ENCODE measurements at places on chromosomes 3 and 15.

- no peak for DNase-seq
Observed at GRCh38 chr3:194369522-194370279, at the start of gene LRRC15. Gene LRRC15, minus strand, starts transcription at chr3:194369743. Its CDS starts 8,700 bp downstream, at chr3:194361043.

GRCh38 chr3:185976977-185977678 lies 39.3 kb upstream of the TRA2B start:
- DNase-seq: peak; percentile 88

DNA sequence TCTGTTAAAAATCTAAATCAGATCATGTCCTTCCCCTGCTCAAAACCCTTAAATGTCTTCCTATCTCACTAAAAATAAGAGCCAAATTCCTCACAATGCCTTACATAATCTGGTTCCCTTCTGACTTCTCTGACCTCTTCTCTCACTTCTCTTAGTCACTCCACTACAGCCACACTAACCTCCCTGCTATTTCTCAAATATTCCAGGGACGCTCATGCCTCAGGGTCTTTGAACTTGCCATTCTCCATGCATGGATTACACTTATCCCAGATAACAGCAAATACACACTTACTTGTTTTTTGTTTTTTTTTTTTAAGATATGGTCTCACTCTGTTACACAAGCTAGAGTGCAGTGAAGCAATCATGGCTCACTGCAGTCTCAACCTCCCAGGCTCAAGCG lies 8.5 kb downstream of the TP53BP1 start:
- no peak for DNase-seq

DNA sequence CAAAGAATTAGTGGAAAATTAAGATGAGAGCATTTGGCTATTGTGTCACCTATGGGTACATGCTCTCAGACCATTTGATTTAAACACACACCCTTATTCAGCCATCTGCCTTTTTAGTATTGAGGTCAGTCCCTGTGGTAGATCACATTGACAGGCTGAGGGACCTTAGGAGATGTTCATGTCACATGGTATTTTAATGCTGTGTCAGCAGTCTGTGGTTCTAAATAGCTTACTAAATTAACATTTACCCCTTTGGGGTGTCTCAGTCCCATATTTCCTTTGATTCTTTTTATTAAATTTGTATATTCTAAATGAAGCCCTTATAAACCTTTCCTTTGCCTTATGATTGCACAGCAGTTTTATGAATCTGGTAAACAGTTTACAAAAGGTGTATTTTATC lies 2.3 kb downstream of the RBM5 start:
- DNase-seq: no peak

GRCh38 chr3:186152361-186152798 lies 43.5 kb upstream of the ETV5 start:
- DNase-seq: no peak

- no peak for DNase-seq
Observed at GRCh38 chr3:71318458-71318827, 265.1 kb downstream of the FOXP1 start.
